ENCODE measurements at places on chromosomes 7 and 10.

DNA sequence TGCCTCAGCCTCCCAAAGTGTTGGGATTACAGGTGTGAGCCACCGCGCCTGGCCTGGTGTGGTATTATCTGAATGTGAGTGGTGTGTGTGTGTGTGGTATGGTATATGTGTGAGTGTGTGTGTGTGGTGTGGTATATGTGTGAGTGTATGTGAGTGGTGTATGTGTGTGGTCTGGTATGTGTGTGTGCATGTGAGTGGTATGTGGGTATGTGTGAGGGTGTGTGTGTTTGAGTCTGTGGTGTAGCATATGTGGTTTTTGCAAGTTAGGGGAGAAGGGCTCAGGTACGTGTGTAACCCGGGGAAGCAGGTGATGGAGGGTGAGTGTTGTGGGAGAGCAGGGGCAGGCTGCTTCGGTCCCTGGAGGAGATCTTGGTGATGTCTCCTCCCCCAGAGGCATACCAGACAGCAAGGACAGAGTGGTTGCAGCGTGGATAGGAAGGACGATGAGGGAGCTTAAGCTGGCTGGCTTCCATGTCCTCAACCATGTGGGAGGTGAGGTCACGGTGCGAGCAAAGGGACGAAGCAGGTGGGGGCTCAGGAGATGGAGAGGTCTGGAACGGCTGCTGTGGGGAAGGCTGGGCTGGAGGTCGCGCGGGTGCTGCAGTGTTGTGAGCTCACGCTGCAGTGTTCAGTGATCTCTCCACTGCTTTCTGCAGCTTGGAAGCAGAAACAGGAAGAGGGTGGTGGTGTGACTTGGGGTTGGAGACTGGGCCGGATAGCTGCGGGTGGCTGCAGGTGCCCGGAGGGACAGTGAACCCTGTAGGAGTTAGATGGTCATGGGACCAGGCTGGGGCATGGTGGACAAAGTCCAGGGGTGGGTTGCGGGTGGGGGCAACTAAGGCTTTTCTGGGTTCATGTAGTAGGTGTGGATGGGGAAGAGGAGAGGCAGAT, 5.0 kb downstream of the ZYX start:
- no peak for DNase-seq

GRCh38 chr10:15704581-15704968, 15.1 kb downstream of the ITGA8 start:
- no peak for DNase-seq

DNA sequence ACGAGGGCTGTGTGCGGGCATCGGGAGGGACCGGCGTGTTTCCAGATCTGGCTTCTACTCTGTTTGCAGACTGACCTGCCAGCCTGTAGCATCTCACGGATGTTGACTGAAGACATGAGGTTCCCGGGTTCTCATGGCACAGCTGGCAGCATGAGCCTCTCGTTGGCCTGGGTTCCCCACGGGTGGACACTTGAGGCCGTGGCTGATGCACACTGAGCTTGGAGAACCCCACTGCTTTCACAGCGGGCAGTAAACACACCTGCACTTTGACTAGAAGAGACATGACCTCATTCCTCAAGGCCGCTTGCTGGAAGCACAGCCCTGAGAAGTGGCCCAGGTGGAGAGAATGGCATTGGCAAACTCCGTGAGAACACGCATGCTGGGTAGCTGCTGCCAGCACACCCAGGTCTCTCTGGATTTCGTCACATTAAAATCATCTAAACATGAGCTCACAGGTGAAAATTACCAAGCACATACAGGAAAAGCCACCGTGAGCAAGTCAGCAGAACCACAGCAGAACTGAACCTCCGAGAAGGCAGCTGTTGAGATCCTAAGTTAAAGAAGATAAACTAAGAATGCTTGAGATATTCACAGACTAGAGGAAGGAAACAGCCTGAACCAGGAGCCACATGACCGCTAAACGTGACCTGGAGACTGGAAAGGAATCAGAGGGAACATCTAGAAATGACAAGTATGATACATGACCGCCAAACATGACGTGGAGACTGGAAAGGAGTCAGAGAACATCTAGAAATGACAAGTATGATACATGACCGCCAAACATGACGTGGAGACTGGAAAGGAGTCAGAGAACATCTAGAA, 32.5 kb downstream of the BNIP3 start:
- DNase-seq, result no peak

- no peak for DNase-seq
Observed at GRCh38 chr7:148700661-148701064, 2.0 kb downstream of the CUL1 start.

DNA sequence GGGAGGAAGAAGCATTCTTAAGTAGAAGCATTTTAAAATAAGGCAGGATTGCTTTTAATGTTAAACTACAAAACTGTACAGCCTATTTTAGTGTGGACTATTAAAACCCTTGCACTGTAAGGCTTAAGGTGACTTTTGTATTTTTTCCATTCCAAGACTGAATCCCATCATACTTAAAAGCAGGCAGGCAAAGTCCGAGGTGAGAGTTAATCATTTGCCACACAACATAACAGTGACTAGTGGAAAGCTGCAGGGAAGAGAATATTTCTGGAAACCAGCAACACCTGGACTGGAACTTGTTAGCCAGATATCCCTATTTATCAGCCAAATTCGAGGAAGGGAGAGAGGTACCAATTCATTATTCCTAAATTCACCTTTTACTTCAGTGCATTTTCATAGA, 3.5 kb downstream of the PRR15 start:
- no peak for DNase-seq

DNA sequence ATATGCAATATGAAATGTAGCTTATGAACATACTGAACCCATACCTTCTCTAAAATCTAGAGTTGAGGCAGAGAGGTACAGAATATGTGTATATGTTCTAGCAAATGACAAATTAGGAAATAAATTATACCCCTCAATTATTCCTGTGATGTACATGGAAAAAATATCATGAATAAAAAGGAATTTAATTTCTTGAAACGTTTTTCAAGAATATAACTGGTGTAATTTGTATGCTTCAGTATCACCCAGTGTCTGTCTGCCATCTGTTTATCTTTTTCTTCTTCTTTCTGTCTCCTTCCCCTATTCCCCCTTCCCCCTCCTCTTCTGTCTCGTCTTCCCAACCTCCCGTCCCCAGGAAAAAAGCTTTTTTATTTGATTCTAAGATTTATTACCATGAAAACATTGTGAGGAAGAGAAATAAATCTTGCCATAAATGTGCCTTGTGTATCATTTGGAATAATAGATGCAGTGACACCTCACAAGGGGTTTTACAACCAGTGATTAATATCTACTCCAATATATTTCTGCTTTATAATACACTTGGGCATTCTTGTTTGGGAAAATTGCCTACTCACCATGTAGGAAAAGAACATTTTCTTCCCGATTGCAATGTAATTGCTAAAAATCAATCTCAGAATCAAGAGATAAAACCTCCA, 12.2 kb downstream of the LANCL2 start:
- DNase-seq, result no peak

DNA sequence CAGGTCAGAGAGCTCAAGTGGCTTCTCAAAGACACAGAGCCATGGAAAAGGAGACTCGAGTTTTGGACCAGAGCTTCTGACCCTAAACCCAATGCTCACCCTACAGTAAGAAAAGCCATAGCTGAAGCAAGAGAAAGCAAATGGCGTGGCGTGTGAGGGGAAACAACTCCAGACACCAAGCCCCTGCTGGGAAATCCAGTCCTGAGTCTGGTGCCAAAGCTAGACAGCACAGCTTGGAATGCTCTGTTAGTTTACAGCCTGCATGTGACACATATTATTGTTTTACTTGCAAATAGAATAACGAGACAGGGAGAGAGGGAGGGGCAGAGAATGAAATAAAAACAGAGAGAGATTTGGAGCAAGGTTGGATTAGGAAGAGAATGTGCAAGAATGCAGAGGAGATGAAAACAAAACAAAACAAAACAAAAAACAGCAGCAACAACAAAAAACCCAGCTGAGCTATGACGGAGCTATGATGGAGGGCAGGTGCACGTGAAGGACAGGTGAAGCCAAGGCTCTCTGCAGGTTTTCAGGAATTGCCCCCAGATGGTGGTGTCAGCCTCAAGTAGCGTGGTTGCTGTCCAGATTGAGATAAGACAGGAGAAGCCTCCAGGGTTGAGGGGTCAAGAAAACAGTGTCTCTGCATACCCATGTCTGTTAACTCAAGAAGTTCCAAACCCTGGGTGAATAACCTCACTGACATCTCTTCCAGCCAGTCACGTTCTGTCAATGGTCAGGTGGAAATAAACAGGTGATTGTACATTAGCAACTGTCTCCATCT, 69.7 kb upstream of the LRRC18 start:
- no peak for DNase-seq

- DNase-seq, result no peak
Observed at GRCh38 chr10:122703483-122704448, 4.1 kb upstream of the C10orf120 start.

DNA sequence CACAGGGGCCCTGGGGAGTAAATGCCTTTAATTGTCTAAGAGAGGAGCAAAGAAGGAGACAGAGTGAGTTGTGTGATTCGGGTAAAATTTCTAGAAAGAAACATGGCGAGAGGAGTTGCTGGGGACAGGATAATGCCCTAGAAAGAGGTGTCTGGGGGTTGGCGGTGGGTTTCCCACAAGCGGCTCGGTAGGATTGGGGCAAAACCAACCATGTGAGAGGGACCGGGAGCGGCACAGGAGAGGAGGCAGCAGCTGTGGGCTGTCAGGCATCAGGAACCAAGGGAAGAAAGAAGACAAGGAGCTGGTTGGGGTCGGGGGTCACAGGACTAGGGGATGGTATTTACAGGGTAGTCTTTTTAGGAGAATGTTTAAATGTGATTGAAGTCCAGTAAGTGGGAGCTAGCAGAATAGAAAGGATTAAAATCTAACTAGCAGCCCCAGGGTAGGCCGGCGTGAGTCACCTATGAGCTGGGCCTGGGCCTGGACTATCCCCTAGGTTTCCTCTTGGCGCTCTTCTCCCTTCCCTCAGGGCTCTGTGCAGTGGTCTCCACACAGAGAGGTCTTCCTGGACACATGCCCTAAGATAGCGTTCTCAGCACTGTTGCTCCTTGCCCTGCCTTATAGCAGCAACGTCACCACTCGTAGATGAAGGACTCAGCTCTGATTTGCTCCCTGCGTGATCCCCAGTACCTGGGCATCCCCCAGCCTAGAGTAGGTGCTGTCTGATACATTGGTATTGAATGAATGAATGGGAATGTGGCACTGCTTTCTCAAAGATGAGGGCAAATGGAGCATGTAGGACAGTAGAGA, 32.6 kb downstream of the IKZF1 start:
- no peak for DNase-seq

- DNase-seq, result no peak
Observed at GRCh38 chr10:34237898-34238455, 577.1 kb downstream of the PARD3 start.

DNA sequence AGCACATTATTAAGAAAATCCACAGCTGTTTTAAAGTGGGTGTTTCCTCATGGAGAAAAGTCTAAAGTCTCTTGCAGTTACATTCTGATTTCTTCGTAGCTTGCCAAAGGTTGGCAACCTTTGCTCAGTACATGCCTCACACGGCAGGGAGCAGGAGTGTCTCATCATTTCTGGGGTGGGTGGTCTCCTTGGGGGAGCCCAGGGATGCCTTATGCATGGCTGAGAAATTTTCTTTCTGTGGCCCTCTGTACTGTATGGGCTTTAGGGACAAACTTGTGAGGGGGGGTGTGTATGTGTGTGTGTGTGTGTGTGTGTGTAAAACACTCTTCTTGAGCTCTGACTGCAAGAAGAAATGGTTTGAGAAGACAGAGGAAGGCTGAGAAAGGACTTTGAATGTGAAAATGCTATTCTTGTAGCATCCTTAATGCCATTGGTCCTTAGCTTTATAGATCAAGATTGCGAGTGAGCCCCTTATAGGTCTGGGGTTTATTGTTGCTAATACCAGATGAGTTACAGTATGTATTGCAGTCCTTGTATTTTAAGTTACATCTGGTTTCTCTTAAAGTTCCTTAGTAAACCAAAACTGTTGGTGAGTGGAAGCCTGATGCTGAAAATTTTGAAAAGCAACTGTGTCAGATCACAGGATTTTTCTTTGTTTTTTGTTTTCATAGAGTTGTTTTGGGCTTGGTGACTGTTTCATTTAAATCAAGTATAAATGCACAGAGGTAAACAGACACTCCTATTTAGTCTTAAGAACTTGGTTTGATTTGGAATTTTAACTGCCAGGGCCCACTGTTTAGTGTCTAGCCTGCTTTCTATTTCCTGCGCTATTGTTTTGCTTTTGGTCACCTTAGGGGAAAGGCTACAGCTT, 242.0 kb downstream of the BICC1 start:
- no peak for DNase-seq
